ENCODE measurements at places on chromosomes 2 and 18.

GRCh38 chr2:134436706-134437105 is 182.8 kb downstream of the MGAT5 start:
- DNase-seq = no peak

DNA sequence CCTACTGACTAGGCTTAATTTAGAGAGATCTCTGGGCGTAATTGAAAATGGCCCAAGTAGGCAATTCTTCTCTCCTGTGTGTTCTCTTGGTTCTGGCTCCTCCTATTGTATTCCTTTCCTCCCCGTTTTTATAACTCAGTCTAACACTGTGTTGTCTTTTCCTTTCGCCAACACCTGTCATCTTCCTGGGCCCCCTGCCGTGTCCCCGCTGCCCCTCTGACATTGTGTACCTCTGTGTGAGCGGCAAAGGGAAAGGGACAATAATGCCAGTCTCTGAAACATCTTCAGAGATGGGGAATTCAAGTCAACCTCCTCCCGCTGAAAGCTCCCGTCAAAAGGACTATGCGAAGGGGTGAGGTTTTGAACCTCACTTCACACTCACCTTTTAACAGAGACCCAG is 210.9 kb downstream of the GBX2 start:
- DNase-seq = no peak

- DNase-seq = no peak
Observed at GRCh38 chr2:191231995-191232394, 13.2 kb upstream of the MYO1B start.

- DNase-seq = peak; percentile 62
Observed at GRCh38 chr2:219041252-219041651, at the start of gene CFAP65. CFAP65 (minus strand) TSS chr2:219041516; CDS start chr2:219039048, 2,468 bp downstream.
